ENCODE measurements at places on chromosomes 2 and 18.

DNA sequence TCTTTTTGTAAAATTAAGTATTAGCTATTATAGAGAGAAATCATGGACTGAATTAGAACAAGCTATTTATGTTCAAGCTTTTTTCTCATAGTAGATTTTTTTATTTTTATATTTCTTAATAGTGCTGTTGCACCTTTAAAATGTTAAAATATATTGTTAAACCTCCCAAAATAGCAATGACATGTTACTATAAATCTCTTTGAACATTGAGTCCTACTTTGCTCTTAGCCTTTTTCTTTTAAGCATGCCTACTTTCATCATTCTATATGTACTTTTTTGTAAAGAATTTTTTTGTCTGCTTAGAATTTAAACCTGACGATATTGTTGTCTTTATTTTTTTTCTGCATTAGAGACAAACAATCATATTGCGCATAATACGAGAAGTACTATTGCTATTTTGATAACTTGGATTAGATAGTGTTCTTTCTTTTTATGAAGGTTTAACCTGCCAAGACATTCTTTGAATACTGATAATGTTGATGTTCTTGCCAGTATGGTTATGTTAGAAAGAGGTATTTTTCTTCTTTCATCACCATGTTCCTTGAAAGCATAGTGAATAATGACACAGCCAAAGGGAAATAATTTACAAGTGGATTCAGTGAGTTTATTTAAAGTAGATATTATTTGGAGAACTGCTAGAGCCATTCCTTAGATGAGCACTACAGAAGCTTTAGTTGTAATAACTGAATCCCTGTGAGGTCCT lies 40.6 kb downstream of the PMS1 start:
- DNase-seq, result no peak

- no peak for DNase-seq
Measured at GRCh38 chr18:21369146-21369545, 127.1 kb downstream of the GREB1L start.

GRCh38 chr2:217357886-217358620 lies 498.2 kb upstream of the TNP1 start:
- no peak for DNase-seq

- no peak for DNase-seq
Measured at GRCh38 chr2:224022486-224022885, 16.6 kb downstream of the SERPINE2 start.

GRCh38 chr18:74273394-74273793 lies 18.4 kb downstream of the CYB5A start:
- no peak for DNase-seq

GRCh38 chr2:210528716-210529115 lies 27.7 kb upstream of the CPS1 start:
- DNase-seq, result no peak

- peak; percentile 61 for DNase-seq
Measured at GRCh38 chr2:88671786-88672427, 19.6 kb upstream of the RPIA start.

DNA sequence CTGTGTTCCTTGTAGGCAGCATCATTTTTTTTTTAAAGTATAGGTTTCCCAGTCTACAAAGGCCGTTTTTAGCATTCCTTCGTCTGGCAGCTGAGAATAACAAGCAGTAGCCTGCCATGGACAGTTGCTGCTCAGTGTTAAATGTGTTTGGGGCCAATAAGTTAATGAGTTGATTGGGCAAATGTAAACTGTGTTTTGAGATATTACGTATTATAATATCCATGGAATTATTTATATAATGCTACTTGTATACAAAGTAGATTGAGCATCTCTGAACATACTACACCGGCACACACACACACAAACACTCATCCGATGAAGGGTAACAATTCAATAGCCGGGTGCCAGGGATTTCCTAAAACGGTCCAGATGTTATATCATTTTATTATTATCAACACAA lies 97.2 kb downstream of the IRS1 start:
- no peak for DNase-seq

GRCh38 chr2:136124805-136125204 lies 6.9 kb upstream of the CXCR4 start:
- no peak for DNase-seq

DNA sequence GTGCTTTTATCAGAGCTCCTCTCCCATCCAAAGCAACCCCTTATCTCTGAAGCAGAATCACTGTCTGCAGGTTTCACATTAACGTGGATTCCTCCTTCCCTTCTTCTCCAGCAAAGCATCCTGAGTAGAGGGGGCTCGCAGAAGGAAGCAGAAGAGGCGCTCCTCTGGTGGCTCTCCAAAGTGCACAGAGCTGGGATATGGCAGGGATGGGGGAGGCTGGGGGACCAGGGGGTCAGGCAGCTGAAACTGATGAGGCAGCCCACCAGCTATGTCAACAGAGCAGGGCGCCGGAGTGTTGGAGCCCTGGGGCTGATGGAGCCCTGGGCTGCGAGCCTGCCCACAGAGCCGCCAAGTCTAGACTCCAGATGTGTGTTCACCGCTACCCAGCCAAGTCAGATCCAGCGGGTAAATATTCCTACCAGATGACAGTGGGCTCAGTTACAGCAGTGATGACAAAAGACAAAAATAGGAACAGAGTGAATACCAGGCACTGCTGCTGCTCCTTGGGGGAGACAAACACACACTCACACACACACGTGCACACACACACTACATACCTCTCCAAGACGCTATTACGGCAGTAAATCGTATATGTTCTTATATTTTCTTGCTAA lies 678.3 kb upstream of the ID2 start:
- no peak for DNase-seq

GRCh38 chr18:5879479-5879882 lies 15.8 kb downstream of the TMEM200C start:
- peak; percentile 48 for DNase-seq

GRCh38 chr18:79942211-79942610 lies 9.2 kb downstream of the SLC66A2 start:
- DNase-seq, result no peak

DNA sequence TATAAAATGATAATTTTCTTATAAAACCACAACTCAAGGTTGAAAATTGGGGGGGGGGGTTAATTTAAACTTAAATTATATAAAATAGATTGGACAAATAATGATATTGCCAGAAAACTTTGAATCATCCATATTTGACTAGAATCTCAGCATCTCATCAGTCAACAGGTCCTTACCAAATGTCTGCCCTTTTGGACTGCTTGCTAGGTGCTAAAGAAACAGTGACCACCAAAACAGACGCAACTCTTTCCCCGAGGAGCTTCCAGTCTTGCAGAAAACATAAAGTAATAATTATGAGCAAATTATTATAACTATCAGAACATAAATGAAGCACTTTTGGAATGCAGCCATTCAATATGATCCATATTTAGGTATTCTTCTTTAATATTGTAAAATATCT lies 8.6 kb upstream of the COL3A1 start:
- no peak for DNase-seq

DNA sequence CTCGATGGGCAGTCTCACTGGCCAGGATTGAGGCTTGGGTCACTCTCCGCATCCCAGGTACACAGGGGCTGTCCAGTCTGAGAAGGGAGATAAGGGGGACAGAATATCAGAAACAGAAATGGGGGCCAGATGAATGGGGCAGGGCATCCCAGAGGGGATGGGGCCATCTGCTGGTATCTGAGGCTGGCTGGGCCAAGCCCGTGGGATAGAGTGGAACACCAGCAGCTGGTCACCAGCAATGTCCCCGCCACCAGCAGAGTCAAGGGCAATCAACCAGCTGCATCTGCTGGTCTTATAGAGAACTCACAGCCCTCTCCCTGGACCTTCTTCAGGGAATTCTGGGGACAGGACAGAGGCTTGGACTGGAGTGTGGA lies 128.8 kb upstream of the HAAO start:
- no peak for DNase-seq

- DNase-seq, result no peak
Measured at GRCh38 chr2:199025146-199025545, 432.6 kb downstream of the SATB2 start.

DNA sequence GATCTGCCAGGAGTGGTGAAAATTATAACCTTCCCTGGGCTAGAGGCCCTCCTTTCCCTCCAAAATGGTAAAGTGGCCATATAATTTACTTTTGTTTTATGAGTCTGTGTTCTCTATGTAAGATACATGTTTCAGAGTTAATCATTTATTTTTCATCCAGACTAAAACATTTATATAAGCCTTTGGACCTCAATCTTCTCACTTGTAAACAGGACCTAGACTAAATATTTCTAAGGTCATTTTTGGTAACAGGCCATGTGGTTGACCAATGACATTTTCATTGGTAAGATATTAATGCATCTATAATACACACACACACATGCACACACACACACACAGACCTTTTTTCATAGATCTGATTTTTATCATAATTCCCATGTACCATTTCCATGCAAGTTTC lies 79.7 kb upstream of the KCTD1 start:
- no peak for DNase-seq

DNA sequence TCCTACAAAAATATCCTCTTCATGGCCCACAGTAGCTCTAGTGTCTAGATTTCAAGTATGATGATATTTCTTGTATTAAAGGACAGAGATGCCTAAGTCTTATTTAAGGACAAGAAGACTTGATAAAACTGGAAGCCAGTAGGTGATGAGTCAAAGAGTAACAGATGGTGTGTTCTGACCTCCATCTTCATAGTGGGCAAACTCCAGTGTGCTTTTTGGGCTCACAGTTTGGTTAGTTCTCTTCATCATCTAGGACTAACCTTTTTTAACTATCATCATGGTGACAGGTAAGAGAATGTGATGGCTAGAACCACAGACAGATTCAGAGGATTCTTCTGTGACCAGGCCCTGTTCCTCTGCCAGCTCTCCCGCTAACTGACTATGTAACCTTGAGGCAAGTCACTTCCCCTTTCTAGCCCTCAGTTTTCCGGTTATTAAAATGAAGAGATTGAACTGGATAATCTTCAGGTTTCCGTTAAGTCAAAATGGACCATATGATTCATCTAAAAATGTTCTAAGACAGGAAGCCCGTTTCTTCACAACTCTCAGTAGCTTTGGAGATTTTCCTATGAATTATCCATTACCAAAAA lies 140.3 kb upstream of the RASGRP3 start:
- peak; percentile 87 for DNase-seq

DNA sequence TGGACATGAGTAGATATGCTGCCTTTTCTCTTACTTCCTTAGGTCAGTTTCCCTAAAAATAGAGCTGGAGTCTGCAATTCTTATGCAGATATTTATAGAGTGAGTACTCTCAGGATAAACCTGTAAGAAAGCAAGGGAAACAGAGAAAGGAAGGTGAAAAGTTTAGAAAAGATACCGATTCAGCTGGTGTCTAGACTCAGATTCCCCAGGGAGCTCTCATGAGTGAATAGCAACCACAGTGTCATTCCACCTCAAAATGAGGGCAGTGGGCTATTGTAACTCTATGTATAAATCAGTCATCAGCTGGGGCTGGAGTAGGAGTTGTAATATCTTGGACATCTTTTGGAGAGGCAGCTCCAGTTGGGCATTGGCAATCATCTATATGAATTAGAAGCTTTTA lies 1485.1 kb upstream of the TMEFF2 start:
- no peak for DNase-seq

DNA sequence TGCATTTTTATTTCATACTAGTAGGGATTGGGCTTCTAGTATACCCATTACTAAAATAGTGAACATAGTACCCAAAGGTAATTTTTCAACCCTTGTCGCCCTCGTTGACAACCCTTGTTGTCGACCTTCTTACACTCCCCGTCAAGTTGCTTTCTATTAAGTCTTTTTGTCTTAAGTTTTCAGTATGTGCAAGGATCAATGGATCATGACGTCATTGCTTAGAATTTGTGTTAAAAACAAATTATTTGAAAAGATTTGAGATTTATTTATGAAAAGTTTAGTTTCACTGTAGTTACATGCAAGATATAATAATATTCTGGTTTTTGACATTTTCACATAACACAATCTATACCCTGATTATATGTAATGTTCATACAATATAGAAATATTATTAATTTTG lies 110.4 kb downstream of the CBLN2 start:
- DNase-seq, result no peak

DNA sequence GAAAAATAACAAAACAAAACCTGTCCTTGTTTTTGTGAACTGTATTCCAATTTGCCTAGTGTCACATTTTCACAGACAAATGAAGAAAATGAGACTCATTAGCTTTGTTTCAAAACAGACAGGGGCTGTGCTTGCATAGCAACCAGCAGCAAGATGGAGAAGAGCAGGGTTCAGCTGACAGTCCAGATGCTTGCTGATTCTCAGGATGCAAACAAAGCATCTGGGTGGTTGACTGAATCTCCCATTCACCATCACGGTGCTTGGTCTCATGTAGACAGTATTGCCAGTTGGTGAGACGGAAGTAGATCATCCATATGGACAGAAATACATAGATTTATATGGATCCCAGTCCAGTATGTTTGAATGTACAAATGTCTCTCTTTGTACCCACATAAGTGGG lies 326.8 kb downstream of the CCDC85A start:
- DNase-seq, result no peak

DNA sequence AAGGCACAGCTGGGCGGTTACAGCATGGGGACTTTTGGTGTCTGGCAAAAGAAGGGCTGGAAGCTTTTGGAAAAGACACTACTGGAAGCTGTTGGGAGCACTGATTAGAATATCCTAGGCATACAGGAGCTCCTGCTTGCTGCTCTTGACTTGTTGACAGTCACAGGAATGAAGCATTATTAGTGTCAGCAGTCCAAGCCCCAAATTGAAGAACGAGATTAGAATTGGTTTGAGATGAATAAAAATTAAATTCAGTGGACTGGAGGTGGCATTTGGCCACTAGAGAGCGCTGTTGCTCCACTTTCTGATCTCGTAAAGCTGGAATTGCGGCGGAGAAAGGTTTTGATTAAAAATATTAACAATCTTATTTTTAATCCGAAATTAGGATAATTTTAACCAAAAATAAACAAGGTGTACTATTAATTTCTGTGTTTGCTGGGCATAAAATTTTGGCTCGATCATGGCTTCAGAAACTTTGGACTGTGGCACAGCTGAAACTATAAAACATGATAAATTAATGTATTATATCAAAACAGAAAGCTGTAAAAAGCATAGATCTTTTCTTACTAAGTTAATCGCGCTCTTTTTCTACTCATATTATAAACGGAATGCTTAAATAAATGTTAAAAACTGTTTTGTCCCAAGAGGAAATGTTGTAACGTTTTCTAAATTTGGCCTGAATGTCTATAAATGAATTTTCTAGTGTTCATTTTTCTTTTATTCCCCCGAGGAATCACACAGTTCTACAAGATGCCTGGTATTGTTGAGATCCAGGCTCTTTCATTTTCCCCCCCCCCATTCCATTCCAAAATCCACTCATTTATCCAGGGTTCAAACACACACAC lies 2.4 kb upstream of the HOXD8 start:
- DNase-seq, result peak; percentile 93

GRCh38 chr2:74878551-74878950 lies 44.6 kb downstream of the HK2 start:
- DNase-seq, result no peak

GRCh38 chr2:195696012-195696411 lies 39.0 kb downstream of the SLC39A10 start:
- no peak for DNase-seq

Measured in lung microvascular endothelial cell (primary cell).